ENCODE measurements at places on chromosomes 5 and 9.

DNA sequence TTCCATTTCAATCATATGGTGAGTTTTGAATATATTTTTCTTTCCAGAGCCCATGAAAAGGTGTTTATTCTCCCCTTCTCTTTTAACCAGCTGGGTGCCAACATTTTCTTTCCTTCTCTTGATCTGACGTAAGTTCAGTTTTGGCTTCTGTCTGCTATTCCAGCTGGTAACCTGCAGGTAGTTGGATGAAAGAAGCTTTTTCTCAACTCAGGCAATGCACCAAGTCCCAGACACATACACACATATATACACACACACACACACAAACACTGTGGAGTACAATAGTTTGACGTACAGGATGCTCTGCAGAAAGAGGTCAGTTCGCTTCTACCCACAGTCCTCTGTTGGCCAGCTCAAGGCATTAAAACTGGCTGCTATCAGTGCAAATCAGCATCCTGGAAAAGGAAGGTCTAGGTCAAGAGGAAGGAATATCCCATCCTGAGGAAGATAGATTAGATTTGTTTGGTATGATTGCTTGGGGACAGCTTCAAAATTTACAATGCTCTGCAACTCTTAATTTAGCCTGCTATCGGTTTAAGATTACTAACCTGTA is 214.3 kb upstream of the SEMA6A start:
- DNase-seq = no peak

- no peak for DNase-seq
Observed at GRCh38 chr9:123345567-123345955, 10.4 kb upstream of the CRB2 start.

DNA sequence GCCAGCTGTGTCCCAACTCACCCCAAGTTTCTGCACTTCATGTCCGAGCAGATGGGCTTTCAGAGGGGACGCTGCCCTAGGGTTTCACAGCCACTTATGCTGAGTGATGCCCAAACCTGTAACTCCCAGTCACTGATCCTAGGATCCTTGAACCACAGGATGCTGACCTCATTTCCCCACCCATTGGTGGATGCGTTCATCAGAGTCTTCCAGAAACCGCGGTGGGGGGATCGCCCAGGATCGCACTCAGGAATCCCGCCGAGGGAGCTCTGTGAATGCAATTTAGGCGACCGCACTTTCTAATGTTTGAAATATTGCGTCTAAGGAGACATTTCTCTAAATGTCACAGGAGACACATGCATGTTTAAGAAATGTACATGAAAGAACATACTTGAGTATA is 212.3 kb upstream of the IRX4 start:
- DNase-seq = no peak

DNA sequence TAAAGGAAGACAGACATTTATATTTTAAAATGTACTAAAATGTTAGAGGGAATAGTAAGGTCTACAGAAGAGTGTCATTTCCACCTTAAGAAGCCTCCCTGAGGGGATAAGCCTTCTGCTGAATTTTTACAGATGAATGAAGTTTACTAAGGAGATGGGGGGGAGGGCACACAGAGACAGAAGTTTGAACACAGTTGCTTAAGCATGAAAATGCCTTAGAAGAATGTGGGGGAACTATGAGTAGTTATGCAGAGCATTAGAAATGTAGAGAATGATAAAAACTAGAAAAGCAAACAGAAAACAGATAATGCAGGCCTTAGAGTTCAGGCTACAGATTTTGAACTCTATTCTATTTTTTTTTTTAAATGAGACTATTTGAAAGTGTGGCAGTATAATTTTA is 232.2 kb upstream of the VLDLR start:
- no peak for DNase-seq

GRCh38 chr5:98639274-98639673 is 134.2 kb upstream of the RGMB start:
- no peak for DNase-seq

- DNase-seq = no peak
Observed at GRCh38 chr5:14552017-14552416, 29.6 kb upstream of the OTULINL start.

- DNase-seq = no peak
Observed at GRCh38 chr5:56311306-56311905, 78.3 kb upstream of the ANKRD55 start.

DNA sequence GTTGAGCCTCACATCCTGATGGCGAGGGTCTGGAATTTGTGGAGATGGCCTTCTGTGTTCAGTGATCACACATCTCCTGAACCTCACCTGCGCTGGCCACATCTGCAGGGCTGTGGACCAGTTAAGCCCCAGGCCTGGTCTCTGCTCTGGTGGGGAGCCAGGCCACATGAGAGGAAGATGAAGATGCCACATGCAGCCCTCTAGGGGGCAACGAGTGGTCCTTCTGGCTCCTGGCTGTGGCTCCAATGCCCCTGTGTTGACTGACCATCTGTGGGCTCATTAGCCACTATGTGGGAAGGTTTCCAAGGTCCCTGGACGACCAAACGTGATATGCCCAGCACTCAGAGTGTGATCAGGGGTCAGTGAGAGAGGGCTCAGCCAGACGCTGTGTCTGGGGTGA is 203.0 kb downstream of the HSPA4 start:
- no peak for DNase-seq

DNA sequence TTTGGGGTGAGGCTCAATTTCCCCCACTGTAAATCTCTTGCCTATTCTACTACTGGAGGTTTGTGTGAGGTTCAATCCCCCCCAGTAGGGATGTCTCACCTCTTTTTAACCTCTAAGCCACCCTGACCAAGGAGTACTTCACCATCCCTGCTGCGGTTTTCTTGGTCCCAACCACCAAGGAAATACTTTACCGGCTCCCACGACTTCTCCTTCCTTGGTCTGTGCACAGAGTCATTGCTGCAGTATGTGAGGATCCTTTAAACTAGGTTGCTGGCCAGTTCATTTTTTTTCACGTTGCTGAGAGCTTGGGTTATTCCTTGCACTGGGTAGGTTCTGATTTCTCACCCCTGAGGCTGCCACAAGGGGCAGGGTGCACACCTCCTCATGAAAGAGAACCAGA is 22.5 kb upstream of the HMGCS1 start:
- peak; percentile 80 for DNase-seq

DNA sequence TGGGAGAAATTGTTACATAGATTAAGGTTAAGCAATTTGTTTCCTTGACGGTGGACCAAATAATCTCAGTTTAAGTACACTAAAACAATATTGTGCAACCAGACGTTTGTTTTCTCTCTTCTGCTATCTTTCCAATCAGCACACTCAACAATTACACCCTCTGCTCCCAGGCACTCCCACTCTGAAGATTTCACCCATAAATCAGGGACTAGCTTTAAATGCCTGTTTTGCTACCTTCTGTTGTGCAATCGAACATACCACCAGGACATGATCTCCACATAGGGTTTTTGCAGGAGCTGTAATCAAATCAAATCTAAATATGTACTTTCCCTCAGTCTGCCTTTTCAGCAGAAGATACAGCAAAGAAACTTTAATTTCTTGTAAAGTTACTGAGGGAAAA is 405.8 kb upstream of the TLE4 start:
- DNase-seq = no peak

DNA sequence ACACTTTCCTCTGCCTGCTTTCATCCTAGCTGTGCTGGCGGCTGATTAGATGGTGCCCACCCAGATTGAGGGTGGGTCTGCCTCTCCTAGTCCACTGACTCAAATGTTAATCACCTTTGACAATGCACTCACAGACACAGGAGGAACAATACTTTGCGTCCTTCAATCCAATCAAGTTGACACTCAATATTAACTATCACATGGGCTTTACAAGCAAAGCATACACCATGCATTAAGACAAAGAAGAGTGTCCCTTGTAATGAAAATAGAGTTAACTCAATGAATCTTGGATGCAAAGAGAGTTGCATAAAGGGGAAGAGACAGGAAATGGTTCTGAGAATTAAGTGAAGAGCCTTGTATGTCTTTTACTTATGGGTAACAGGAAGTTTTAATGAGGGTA is 298.7 kb upstream of the BRINP1 start:
- DNase-seq = no peak

DNA sequence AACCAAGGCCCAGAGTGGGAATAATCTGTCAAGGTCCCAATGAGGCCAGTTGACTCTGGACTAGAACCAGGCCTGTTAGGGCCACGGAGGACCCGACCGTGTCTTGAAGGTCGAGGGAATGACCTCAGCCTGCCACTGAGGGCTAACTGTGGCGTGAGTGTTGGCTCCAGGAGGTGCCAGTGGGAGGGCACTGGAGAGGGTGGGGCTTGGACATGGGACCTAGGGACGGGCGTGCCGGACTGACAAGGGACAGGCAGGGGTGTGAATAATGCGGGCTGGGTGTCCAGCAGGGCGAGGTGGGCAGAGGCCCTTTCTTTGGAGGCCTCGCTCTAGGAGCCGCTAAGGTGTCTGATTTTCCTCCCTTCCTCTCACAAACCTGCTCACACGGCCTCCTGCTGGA is 7.5 kb downstream of the ADAMTSL2 start:
- no peak for DNase-seq

DNA sequence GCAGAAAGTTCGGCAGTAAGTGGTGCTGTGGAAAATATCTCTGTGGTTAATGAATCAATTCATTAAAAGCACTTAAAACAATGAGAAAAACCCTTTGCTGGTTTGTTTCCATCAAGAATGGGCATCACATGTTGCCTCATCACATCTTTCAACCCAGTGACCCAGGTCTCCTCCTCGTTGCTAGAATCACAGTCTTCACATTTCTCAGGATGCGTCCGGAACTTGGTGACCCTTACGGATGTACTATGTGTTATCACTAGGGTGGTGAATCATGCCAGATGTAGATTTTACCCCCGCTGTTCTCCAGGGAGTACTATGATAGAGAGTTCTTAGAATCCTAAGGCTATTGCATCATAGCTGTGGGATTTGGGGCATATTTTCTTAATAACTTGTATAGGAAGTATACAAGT is 217.9 kb upstream of the KLF4 start:
- DNase-seq = no peak

GRCh38 chr5:111755345-111755941 is 1.6 kb downstream of the NREP start:
- no peak for DNase-seq

DNA sequence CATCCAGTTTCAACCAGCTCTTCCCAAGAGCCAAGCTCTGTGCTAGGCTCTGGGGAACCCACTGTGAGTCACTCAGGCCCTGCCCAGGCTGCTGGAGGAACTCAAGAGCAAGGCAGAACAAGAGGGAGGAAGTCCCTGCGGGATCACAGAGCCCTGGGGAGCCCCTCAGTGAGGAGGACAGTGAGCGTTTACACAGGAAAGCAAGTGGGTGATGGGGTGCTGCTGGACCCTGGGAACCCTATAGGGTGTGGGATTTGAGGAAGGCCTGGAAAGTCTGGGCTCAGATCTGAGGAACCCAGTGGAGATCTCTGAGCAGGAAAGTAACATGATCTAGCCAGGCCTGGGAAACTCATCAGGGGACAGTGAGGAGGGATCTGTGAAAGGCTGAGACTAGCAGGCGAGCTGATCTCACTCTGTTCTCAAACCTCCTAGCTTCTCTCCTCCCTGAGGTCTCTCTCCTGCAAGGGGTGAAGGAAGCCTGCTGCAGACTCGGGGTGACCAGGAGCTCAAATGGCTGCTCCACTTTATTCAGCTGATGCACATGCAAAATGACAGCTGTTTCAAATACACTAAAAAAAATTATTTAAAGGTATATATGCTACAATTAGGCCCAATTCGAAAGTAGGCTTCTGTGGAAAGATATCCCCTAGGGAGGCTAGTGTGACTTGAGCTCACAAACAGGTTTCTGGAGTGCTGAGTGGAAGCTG is 70.0 kb downstream of the SHB start:
- DNase-seq = peak; percentile 85

GRCh38 chr5:153352685-153353219 is 137.7 kb upstream of the GRIA1 start:
- no peak for DNase-seq

GRCh38 chr5:92703976-92704375 is 877.0 kb downstream of the NR2F1-AS1 start:
- DNase-seq = no peak

DNA sequence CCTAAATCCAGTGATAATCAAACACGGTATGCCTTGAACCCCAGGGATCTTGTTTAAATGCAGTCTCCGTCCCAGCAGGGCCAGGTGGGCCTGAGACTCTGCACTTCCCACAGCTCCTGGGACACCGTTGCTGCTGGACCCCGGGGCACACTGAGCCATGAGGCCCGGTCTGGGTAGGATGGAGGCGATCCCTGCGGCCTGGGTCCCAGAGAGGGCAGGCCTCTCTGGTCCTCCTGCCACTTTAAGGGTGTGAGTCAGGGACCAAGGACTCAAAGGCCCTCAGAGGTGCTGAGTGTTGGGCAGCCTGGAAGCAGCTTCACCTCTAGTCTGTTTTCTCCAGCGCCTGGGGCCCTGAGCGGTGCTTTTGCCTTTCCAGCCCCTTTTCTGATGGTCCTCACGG is 34.1 kb upstream of the SLC9A3 start:
- DNase-seq = no peak

DNA sequence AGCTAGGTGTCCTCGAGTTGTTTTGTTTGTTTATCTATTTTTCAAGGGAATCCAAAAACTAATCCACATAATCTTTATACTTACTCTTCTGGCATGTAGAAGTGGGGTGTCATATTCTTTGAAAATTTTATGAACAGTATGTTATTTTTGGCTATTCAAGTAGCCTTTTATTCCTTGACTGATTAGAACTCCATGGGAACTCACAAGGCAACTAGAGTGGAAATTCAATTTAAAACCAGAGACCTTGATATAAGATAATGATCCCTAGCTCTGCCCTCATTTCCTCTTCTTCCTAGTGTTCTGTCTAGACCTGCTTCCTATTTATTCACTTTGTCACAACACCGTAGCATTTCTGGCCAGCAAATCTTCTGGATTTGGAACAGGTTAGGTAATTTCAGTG is 1123.7 kb upstream of the C9orf72 start:
- no peak for DNase-seq

DNA sequence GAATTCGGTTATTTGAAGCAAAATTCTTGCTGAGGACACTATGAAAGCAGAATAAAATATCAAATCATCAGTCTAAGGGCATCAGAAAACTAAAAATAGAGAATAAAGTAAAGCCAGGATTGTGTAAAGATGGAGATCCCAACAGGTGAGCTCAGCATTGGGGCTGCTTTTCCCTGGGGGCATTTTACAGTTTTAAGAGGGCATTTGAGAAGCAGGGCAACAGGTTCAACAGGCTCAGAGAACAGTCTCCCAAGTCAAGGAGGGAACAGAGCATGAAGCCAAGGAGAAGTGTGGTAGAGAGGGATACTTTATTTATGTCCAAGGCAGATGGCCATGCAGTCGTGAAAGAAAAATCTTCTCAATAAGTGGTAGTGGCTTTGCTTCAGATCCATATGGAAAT is 145.4 kb downstream of the SYK start:
- DNase-seq = no peak
